Hypothalamus (tissue), 51 donors: ENCODE measurements at places on chromosomes 2 and 18.

DNA sequence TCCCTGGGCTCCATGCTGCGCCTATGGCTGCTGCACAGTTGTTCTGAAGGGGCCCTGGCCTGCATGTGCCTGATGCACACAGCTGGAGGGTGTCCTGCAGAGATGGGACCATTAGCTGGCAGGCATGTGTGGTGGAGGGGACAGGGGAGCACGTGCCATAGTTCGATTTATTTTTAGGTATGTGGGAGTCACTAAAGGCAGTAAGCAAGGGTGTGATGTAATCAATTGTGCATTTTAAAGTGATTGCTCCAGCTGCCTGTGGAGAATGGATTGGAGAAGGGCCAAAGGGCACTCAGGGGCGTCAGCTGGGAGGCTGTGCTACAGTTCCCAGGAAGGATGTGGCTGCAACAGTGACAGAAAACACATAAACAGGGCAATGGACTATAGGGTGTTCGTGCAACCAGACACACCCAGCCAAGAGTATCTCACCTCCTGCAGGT is 205.1 kb downstream of the ARL4C start:
- no peak for DNase-seq

DNA sequence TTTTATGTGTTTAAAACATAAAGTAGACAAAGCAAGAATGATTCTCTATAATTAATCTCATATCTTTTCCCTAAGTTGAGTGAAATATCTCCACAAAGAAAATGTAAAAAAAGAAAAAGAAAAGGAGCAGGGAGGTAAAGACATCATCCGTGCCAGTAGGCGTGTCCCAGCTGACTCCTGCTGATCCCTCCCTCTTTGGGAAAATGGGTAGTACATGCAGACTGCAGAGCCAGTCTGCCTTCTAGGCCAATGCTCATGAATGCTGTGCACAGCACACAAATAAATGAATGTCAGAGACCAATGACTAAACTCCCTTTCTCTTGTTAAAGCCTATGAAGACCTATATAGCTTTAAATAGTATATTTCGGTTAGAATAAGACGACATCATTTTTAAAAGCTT is 64.7 kb downstream of the RAPH1 start:
- DNase-seq, result no peak

DNA sequence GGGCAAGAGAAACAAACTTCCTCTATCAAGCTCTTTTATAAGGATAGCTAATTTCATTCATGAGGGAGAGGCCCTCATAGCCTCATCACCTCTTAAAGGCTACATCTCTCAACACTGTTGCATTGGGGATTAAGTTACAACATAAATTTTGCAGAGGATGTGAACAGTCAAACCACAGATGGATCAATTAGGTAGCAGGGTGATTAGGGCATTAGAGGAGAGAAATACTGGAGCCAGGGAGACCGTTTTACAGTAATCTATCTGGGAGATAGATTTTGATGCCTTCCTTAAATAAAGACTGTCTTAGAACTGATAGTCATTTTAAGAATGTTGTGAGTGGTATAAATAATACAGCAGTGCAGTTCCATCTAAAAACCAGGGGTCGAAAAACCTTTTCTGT is 258.9 kb downstream of the DCC start:
- DNase-seq, result no peak

DNA sequence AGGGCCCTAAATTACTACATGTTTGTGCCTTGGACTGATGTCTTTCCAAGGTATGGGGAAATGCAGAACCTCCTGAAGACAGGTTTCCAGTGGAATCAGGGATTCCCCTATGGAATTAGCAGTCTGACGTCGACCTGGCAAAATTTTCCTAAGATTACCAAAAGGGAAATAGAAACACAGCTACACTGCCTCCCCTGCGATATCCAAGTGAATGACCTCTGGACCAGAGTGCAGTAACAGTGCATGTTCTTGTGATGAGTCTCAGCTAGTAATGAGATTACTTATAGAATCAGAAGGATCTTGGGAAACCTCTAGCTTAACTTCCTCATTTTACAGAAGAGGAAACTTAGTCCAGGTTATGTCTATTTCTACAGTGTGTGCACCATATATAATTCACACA is 21.3 kb upstream of the CHST9 start:
- no peak for DNase-seq

GRCh38 chr2:239204876-239205468 is 195.8 kb downstream of the HDAC4 start:
- DNase-seq, result no peak

GRCh38 chr2:52402128-52402527 is 1365.5 kb upstream of the CHAC2 start:
- no peak for DNase-seq

DNA sequence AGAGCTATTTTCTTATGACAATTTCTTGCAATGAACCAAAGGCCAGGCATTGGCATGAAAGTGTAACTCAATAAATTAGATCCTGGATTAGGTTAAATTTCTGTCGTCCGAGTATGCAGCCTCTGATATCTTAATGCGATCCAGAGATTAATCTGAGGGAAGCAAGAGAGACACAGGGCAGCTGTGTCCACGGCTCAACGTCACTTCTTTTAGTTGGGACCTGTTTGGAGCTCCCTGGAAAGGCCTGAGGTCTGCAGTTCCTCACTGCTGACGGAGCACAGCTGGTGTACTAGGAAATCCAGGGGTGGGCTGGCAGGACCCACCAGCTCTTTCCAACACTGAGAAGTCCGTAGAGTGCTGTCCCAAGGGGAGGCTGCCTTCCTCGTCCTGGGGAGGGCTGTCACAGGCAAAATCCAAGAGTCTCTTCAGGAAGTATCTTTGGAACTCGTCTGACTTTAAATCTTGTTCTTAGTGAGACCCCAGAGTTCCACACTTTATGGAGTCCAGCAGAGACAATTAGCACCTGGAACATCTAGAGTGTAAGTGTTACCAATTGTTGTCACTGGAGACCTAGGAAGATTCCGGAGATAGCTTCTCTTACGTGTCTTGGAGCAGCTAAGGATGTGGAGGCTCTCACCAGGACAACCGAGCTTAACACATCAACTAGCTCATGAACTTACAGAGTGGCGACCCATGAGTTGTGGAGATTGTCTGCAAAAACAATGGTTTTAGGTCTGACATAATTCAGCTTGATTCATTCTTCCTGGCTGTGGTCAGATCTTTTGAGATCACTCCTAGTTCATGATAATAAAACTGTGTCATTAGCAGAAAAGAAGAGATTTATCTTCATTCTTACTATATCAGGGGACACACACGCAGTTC is 173.7 kb downstream of the ACKR3 start:
- DNase-seq, result no peak

DNA sequence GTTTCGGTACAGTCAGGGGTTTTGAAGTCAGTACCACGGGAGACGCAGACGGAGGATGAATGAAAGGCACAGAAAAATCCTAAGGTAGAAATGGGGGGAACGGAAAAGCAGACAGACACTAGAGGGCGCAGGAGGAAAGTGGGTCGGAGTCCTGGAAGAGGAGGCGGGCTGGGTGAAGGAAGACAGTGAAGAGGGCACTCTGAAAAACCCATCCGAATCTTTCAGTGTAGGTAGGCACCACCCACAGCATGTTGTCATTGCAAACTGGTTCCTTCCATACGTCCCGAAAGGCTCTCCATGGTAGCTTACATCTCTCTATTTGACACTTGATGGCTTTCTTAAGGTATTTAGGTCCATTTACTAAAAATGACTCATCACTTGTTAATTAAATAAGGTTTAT is 18.5 kb upstream of the ZNF236 start:
- peak; percentile 40 for DNase-seq

GRCh38 chr2:220837226-220837625 is 734.9 kb downstream of the EPHA4 start:
- DNase-seq, result no peak

DNA sequence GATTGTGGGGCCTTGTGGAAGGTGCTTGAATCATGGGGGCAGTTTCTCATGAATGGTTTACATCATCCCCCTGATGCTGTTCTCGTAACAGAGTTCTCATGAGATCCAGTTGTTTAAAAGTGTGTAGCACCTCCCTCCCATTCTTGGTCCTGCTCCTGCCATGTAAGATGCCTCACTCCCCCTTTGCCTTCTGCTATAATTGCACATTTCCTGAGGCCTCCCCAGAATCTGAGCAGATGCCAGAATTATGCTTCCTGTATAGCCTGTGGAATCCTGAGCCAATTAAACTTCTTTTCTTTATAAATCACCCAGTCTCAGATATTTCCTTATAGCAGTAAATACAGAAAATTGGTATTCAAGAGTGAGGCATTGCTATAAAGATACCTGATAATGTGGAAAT is 15.6 kb upstream of the WDR75 start:
- no peak for DNase-seq

GRCh38 chr2:102139851-102140250 is 2.7 kb upstream of the IL1R1 start:
- DNase-seq, result no peak

DNA sequence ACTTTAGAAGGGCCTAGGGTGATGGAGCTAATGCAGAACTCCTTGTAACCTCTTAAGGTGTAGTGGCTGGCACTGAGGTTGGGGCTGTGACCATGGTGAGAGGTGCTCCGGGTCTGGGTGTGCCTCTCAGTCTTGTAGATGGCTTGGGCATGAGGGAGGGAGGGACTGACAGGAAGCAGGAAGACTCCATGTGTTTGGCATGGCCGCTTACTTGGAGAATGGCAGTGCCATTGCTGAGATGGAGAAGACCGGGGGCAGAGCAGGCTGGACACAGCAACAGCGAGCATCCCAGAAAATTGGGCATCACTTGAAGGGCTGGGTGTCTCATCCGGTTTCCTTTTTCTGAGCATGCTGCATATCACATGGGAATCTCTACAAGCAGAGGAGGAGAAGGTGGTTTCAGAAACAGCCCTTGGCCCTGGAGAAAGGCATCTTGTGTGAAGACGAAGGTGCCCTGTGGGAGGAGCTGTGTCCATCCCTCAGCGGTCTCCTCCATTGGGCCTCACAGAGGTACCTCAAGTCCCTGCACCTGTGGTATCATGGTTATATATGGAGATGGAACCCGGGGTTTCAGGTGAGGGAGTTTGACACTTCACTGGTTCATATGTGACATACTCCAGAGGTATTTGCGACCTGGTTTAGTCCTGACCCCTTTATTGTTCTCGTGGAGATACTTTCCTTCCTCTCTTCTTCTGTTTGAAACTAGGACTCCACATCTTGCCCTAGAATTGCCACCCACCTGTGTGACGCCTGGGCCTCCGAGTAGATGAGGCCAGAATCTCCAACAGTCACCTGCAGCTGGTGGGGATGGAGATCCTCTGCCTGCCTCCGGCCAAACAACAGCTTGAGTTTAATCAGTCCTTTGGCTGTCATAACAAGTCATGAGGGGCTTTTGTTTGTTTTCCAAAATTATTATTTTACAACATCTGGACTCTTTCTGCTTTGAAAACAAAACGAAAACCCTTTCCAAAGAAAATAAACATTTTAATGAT is 45.6 kb downstream of the INPP4A start:
- no peak for DNase-seq

GRCh38 chr2:142870526-142870925 is 6.9 kb upstream of the KYNU start:
- no peak for DNase-seq

- no peak for DNase-seq
These were observed 172.3 kb upstream of the SLC35G4 start for GRCh38 chr18:11437046-11437445.

DNA sequence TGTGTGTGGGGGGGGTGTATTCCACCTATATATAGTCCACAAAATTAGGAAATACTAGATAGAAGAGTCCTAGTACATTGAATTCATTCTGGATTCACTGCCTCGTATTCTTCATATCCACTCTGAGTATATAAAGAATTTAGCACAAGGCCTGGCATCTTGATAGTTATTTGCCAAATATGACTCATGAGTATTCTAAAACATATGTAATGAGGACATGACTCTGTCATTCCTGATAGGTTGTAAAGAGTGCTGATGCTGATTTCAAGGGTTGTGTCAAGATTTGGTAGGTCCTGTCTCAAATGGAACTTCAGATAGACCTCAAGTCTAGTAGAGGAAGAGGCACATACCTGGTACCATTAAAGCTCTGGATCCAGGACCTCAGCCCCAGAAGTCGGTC is 173.4 kb upstream of the BOD1L2 start:
- no peak for DNase-seq

DNA sequence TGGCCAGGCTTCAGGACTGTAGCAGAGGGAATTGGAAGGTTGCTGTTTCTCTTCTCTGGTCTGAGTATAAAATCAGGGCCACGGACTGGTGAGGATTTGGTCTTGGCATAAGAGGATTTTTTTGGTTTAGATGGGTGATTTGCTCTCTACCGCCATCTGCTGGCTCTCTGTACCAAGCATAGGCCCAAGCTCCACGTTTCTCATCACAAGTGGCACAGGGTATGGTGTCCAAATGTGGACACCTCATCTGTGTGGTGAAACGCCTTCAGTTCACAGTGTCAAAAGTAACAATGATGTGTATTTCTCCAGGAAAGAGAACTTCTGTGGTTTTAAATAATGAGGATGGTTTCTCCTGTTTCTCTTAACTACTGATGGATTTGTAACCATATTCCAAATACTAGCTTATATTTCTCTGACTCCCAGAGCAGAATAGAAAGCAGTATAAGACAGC is 115.1 kb downstream of the EML6 start:
- DNase-seq, result peak; percentile 49

DNA sequence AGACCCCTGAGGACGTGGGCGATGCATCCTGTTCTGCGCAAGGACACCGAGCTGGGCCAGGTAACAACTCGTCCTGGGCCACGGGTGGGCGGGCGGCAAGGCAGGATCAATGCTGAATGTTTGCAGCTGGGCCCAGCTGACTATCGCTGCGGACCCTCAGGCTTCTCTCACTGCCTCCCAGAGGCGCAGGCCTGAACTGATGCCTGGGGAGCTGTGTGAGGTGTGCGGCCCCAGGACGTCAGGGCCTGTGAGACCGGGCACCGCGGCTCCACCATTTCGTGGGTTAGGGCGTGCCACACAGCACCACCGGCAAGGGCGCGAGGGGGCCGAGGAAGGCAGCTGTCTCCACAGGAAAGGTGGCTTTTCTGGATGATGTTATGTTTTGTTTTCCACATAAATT is 307.4 kb downstream of the NDUFA10 start:
- no peak for DNase-seq

DNA sequence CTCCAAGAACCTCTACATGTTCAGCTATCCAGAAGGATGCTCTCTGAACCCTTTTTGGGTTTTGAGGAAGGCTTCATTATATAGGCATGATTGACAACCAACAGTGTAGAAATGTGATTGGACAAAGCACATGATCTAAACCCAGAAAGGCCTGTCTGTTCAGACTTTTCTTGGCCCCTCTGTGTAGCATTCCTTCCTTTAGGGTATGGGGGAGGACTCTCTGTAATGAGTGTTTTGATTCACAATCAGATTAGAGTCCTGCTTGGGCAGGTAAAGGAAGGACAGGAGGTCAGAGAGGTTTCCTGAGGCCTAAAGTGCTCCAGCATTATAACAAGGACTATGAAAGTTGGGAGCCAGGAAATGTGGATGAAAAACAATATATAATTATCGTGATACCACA is 13.6 kb downstream of the GULP1 start:
- DNase-seq, result no peak

- DNase-seq, result no peak
These were observed 202.6 kb upstream of the SMAD2 start for GRCh38 chr18:48132797-48133655.
